NCI-H2081 treated with DMSO at 0.1 percent for 48 hours (cell line): ENCODE measurements at places on chromosomes 5 and 9.
A peak's percentile ranks its signal among the peaks of the same experiment; 100 is the strongest.

GRCh38 chr5:173324115-173325001, 3.9 kb downstream of the STC2 start:
- no peak for DNase-seq

- DNase-seq = no peak
These were observed 56.9 kb downstream of the VCAN start for GRCh38 chr5:83528439-83528769.

DNA sequence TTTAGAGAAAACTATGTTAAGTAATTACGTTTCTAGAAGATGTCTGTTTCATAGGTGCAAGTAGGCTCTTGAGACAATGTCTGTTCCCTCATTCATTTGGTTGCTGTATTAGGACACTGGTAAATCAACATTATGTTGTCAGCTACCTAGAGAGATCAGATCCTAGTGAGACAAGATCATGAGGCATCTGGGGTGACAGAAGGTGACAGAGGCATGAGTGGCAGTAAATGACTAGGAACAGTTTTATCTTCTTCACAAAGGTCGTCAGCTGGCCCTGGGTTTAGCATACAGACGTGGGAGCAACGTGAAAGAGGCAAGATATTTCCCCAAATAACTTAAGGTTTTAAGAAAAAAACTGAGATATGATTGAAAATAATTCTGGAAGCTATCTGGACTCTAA, 1926.3 kb upstream of the WWC1 start:
- no peak for DNase-seq

DNA sequence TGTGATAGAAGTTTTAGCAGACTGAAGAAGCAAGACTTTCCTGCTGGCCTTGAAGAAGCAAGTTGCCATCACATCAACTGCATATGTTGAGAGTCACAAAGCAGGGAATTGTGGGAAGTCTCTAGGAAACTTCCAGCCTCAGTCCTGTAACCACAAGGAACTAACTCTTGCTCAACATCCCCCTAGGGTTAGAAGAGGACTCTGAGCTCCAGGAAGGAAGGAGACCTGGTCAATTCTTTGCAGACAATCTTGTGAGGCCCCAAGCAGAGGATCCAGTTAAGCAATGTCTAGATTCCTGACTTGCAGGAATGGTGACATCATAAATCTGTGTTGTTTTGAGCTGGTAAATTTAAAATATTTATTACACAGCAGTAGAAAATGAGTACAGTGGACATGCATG, 18.6 kb upstream of the ZNF366 start:
- no peak for DNase-seq

DNA sequence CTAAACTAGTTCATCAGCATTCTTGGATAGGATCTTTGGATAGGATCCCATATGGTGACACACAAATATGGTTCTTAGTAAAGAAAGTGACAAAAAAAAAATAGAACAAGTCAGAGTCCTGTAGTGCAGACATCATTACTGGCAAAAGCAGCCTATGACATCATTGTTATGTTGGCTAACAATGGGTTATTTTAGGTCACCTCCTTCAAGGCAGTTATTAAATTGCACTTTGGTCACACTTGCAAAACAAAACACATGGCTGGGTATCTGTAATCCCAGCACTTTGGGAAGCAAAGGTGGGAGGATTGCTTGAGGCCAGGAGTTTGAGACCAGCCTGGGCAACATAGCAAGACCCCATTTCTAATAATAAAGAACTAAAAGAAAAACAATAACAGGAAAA, 185.9 kb downstream of the KIAA0825 start:
- no peak for DNase-seq

DNA sequence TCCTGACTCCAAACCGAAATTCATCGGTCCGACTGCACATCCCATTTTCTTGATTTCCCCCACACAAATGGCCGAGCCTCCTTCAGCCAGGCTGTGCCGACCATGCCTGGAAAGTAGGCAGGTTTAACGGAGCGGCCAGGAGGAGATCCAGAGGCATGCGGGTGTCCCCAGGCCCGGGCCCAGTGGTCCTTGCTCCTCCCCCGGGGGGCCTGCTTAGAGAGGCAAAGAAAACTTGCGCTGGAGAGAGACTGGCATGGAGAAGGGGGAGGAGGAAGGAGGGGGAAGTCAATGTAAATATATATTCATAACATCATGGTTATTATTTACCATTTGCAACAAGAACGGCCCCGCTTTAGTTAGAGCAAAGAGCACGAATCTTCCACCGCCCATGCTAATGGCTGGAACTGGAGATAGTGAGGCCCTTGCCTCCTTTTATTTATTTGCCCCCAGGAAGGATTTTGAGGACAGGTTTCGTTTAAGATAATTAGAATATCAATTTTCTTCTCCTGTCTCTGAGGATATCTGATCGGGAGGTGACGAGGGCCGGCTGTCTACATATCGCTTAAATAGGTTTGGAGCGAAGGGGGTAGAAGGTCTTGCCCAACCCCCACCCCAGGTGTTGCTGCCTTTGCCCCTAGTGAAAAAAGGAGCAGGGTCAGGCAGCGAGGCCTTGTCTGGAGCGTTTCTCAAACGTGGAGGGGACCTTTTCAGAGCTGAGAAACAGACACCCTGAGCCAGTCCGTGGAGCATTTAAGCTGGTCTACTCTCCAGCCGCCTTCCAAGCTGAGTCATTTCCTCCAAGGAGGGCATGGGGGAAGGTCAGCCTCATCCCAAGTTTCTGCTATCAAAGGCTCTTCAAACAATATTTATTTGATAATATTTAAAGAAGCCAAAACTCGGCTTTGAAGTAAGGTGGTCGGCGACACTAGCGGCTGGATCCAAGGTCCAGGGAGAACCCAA, 2.5 kb downstream of the BARHL1 start:
- no peak for DNase-seq

- peak; percentile 48 for DNase-seq
These were observed 773.4 kb downstream of the BRINP1 start for GRCh38 chr9:118595719-118596305.

GRCh38 chr5:146877783-146878475, 628 bp downstream of the PPP2R2B start:
- DNase-seq = no peak

DNA sequence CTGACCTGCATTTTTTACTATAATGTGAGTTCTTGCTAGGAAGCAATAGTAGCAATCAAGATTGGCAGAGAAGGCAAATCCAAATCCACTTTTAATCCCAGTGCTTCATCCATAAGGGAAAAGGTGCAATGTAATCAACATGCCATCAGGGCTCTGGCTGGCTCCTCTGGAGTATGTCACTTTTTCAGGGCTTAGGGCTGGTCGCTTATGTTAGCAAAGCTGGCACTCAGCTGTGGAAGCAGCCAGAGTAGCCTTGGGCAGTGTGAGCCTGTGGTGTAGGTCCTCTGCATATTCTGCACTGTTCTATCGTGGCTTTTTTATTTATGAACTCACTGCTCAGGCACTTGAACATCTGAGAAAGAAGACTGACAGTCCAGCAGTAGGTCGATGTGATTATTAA, 16.1 kb downstream of the ACTBL2 start:
- no peak for DNase-seq

GRCh38 chr9:73079326-73079725, 72.3 kb upstream of the ANXA1 start:
- no peak for DNase-seq

DNA sequence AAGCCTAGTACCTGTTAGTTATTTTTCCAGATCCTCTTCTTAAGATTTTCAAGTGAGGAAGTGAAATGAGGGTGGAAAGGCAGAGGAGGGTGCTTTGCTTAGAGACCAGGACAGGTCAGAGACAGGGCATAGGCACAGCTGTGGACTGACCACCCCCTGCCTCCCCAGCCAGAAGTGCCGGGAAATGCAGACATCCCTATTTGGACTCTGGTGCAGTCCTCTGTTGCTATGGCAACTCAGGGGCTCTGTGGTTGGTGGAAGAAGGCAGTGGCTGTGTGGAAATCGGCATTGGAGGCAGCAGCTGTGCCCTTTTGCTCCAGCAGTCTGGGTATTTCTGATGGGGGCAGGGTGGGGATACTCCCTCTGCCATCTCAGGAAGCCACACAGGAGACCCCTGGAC, 43.3 kb upstream of the NDFIP1 start:
- DNase-seq = no peak

- DNase-seq = no peak
These were observed 19.2 kb downstream of the DOCK2 start for GRCh38 chr5:169656125-169656901.

- no peak for DNase-seq
These were observed 3.6 kb downstream of the SLC12A7 start for GRCh38 chr5:1108023-1108864.

DNA sequence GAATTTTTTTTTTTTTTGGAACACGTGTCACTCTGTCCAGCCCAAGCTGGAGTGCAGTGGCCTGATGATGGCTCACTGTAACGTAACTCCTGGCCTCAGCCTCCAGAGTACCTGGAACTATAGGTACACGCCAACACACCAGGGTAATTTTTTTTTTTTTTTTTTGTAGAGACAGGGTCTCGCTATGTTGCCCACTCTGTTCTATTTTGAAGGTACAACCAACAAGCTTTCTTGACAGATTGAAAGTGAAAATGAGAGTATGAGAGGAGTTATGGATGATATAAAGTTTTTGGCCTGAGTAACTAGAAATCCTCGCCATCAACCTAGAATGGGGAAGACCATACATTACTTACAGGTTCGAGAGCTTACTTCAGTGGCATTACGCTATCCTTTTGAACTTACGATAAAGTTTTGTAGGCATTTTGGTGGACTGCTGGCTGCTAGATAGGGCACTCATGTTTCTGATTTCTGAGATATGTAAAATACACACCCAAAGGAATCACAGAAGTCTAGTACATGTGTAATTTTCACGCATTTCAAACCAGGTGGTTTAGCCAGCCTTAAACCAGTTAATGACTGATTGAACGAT, 806 bp upstream of the CDC42SE2 start:
- no peak for DNase-seq

DNA sequence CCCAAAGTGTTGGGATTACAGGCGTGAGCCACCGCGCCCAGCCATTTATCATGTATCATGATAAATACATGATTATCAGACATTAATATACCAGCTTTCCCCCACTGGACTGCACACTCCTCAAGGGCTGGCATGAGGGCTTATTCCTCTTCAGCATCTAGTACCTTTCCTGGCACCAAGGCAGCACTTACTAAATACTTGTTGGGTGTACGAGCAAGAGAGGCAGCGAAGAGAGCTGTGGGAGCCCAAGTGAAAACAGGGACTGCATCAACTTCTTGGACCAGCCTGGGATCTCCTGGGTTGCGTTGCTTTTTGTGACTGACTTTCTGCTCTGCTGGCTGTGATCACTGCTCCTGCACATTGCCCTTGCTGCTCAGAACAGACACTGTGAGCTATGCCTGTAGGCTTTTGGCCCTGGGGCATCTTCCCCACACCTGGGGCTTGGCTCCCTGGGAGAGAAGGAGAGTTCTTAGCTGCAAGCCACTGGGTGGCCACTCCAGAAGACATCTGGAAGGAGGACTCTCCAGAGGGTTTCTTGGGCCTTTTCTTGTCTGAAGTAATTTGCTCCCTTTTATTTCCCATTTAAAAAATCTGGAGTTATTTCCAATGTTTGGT, 224.3 kb downstream of the NR3C1 start:
- no peak for DNase-seq

DNA sequence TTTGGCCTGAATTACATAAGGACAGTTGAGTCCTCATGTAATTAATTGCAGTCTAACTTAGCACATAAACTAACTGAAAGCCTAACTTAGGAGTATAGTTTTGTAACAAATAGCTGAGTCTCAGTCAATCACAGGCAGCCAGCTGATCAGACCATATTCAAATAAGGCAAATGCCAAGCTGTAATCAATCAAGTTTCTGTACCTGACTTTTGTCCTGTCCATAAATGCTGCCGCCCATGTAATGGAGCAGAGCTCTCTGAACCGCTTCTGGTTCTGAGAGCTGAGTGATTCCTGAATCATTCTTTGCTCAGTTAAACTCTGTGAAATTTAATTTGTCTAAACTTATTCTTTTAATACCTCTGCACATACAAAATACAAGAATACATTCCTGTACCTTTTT, 104.8 kb downstream of the TSSK1B start:
- DNase-seq = no peak

DNA sequence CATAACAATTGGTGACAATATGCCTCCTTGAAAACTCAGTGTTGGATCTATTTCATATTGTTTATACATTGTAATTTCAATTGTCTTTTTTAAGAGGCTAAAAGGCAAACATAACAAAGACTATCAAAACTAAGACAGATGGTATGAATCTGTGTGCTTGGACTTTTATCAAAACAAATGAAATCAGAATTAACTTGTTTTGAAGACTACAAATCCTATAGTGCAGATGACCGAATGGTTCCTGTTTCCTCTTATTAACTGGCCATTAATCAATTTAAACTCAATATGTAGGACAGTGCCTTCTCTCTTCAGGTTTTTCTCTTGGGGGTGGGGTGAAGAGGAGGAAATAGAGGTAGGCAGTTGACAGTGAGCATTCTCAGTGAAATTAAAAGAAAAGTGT, 366.9 kb upstream of the GRAMD2B start:
- no peak for DNase-seq
